ENCODE measurements at places on chromosomes 16 and 17.
A peak's percentile ranks its signal among the peaks of the same experiment; 100 is the strongest.

- no peak for DNase-seq
Measured at GRCh38 chr16:88534638-88535190, 35.5 kb upstream of the ZC3H18 start.

GRCh38 chr16:47059991-47060390 is 83.8 kb downstream of the NETO2 start:
- no peak for DNase-seq

DNA sequence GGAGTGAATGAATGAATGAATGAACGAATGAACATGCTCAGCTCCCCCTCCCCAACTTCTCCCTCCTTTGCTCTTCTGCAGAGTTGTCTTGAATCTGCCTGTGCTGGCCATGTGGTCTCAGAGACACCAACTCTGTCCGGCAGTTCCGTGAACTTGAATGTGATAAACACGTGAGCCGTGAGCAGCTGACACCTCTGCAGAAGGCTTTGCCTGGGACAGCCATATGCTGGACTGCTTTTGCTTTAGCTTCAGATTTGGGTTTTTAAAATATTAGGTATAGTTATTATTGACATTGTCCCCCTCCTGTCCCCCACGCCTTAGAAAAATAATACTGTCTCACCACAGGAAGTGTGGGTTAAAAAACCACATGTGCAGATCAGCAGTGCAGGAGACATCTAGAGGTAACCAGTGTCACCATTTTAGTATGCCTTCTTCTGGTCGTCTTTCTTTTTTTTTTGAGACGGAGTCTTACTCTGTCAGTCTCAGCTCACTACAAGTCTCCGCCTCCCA is 83.8 kb downstream of the ABCC1 start:
- DNase-seq: no peak

DNA sequence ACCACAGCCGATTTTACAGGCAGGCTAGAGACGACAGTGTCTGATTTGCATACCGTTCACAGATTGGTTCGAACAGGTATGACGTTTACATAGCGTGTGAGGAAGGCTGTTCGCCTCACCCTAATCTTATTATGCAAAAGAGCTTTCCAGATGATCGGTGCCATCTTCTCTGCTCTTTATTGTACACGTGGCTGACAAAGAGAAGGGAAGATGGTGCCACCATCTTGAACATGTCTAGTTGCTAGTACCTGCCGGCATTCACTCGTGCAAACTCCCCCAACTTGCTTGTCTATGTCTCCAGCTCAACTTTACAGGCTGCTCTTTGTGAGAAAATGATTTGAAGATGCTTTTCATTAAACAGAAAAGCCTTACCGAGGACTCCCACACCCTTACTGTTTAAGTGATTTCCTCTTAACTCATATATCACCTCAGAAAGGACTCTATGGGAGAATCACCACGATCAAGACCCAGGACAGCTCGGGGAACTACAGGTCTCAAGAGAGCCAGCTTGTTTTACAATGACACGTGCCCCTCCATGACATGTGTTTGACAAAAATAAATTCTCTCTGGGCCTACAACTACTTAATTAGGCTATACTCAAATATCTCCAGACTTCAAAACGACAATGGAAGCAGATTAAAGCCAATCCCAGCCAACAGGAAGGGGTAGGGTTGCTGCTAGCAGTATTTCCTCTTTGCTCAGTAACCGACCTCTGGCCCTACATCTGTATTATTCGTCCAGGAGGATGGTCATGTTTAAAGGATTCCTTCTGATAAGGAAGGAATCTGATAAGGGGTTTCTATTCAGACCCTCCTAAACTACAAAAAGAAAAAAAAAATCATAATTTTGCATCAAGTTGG is 480.6 kb downstream of the TMEM114 start:
- DNase-seq: no peak

DNA sequence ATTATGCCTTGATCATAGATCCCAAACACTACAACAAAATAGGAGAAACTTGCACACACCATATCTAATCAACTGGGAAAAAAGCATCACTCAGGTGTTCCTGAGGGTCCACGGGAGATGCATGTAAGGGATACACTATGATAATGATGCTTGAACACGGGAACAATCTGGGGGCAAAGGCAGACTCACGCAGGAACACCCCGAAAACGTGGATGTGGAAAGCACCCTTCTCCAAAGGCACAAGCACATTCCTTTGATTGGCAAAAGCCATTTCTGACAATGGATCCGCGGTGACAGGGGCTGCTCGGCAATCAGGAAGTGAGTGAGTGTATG is 1.3 kb downstream of the ZNF652 start:
- DNase-seq: no peak

GRCh38 chr16:48434653-48435317 is 49.6 kb upstream of the SIAH1 start:
- no peak for DNase-seq

DNA sequence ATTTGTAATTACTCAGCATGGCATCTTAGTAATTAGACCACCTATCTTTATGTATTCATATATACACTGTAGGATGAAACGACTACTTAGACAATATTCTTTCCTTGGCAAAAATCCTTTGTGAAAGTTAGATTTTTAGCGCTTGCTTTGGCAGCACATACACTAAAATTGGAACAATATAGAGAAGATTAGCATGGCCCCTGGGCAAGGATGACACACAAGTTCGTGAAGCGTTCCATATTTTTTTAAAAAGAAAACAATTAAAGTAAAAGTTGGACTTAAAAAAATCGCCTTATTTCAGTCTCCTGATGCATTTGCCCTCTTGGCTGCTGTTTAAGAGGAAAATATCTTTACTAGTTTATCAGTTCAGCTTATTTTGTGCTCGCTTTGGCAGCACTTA is 10.5 kb downstream of the IGSF6 start:
- no peak for DNase-seq

DNA sequence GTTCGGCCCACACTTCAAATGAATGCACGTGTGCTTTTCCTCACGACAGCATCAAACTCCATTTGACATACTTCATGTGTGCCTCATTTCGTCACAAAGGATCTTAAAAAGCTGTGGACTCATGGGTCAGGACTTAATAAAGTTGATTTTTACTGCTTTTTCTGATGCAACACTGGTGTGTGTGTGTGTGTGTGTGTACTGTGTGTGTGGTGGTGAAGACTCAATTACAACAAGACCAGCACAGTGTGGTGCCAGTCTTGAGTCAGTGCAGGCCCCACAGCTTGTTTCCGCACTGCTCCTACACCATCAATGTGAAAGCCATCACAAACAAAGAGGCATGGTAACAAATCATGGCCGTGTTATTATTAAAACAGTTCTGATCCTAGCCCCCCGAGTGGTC is 17.7 kb downstream of the CDIP1 start:
- no peak for DNase-seq

DNA sequence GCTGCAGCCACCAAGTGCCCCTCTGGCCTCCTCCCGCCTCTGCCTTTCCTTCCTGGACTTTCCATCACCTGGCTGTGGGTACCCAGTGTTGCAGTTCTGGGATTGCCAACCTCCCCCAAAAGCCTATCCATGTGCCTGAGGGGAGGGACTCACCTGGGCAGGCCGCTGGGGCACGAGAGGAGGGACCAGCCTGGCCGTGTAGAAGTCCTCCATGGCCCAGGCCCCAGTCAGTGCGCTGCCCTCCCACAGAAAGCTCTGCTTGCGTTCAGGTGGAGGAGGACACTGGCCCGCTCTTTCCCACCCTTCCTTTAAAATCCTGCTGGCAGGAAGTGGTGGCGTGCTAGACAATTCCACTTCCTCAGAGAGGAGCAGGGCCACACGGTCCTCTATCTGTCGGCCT is 14.2 kb downstream of the SLX4 start:
- no peak for DNase-seq

GRCh38 chr17:28492352-28493310 is 13.5 kb upstream of the FOXN1 start:
- no peak for DNase-seq

DNA sequence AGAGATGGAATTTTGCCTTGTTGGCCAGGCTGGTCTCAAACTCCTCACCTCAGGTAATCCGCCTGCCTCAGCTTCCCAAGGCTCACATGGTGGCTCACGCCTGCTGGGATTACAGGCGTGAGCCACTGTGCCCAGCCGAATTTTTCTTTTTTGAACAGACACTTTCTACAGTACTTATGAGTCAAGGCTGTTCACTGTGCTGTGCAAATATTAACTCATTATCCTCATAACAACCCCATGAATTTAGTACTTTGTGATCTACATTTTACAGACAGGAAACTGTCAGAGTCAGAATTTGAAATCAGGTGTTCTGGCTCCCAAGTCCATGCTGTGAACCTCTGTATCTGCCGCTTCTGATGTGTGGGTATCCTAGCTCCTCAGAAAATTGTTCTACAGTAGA is 25.7 kb upstream of the RASL10B start:
- no peak for DNase-seq

DNA sequence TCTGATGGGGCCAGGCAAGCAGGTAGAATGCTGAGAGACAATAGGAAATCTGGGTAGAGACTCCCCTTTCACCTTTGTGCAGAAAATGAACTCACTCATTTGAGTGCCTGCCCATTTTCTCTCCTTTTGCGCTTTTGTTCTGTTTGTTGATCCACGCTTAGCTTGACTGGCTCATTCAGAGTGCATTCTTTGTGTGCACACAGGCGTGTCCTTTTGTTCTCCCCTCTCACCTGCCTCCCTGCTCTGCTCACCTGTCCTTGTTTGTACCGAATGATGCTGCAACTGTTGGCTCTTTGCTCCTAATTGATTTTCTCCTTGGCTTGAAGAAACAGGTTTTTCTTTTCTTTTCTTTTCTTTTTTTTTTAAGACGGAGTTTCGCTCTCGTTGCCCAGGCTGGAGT is 15.8 kb downstream of the PGS1 start:
- no peak for DNase-seq

GRCh38 chr17:32385121-32385520 is 35.2 kb downstream of the ZNF207 start:
- no peak for DNase-seq

- DNase-seq: no peak
Measured at GRCh38 chr16:13902677-13903076, 17.3 kb upstream of the ERCC4 start.

DNA sequence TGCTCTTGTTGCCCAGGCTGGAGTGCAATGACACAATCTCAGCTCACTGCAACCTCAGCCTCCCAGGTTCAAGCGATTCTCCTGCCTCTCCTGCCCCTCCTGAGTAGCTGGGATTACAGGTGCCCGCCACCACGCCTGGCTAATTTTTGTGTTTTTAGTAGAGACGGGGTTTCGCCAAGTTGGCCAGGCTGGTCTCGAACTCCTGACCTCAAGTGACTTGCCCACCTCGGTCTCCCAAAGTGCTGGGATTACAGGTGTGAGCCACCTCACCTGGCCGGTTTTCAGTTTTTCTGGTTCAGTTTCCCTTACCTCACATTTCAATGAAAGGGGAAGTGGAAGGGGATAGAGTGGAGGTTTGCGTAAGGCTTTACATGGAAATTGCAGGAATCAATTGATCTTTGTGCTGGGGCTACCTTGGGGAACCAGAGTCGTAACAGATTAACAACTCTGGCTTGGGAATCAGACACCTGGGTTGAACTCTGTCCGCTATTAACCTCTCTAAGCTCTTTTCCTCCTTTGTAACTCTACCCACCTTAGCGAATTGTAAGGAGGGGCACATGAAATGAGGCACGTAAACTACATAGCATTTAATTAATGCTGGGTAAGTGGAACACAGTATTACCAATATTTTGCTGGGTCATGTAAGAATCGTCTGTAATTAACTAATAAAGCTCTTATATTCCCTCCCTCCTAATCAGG is 3.2 kb downstream of the MPV17L start:
- DNase-seq: no peak

GRCh38 chr17:58377093-58377601 is 25.1 kb upstream of the SUPT4H1 start:
- DNase-seq: no peak

GRCh38 chr16:11349599-11350276 is 4.5 kb downstream of the RMI2 start:
- no peak for DNase-seq

- DNase-seq: no peak
Measured at GRCh38 chr17:70074956-70075355, at the start of gene KCNJ16. TSS of gene KCNJ16 (plus strand) at chr17:70075225. CDS start at chr17:70132088, 56,863 bp downstream.

GRCh38 chr17:73695035-73695738 is 50.9 kb upstream of the SDK2 start:
- no peak for DNase-seq

DNA sequence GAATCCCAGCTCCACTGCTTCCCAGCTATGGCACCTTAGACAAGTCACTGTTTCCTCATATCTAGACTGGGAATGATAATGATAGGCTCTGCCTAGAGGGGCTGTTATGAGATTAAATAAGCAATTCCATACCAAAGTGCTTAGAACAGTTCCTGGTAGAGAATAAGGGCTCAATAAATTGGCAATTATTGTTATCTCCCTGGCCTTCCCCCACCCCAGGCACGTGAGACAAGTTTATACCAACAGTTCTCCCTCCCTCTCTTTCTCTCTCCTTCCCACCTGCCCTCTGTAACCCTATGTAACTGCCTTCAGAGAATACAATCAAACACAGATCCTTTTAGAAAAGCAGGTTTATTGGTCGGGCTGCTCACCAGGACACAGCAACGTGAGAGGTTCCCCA is 13.9 kb upstream of the STAT3 start:
- DNase-seq: no peak

DNA sequence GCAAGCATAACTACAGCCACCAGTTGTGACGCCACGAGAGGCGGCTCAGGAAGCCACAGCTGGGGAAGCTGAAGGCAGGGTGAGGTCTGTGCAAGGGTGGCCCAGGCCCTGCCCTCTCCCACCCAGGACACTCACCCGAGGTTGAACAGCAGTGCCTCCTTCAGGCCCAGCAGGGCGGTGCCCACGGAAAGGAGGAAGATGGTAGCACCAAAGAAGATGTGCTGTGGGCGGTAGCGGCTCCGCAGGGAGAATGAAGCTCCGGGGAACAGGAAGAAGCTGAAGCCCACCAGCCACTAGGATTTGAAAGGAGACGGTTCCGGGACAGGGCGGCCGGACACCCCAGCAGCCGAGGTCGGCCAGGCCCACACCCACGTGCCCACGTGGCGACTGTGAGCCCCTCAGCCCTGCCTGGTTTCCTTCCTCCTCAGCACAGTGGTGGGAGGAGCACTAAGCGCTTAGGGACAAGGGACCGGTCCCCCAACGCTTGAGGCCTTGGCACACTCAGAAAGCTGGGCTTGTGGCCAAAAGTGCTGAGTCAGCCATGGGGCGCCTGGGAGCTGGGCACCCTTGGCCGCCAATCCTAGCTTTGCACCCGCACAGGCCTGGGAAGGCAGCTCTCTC is 11.0 kb downstream of the CYB561 start:
- peak; percentile 45 for DNase-seq

GRCh38 chr17:17341452-17341851 is 38.3 kb downstream of the NT5M start:
- DNase-seq: no peak

GRCh38 chr16:56679818-56680217 is 2.5 kb upstream of the MT1X start:
- no peak for DNase-seq

- DNase-seq: no peak
Measured at GRCh38 chr17:28725166-28725659, 820 bp downstream of the TLCD1 start.

DNA sequence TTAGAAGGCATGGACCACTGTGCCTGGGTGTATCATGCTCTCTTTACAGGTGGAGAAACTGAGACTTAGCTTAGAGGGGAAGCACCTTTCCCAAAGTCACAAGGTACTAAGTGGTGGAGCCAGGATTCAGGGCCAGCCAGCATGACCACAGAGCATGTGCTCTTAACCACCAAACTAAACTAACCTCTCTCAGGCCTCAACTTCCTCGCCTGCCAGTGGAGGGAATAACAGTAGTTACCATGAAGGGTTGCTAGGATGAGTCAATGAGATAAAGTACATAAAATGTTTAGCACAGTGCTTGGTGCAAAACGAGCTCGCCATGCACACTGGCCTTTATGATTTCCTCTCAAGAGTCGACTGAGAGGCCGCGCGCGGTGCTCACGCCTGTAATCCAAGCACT is 6.4 kb upstream of the MYO1C start:
- no peak for DNase-seq

GRCh38 chr17:18166894-18167293 is 16.7 kb upstream of the ALKBH5 start:
- DNase-seq: no peak

All from T-helper 9 cell (primary cell).